Myometrial cell (primary cell): ENCODE measurements at places on chromosomes 3 and 15. TPM values are rescaled to one million over a fixed set of nuclear protein-coding genes. Genes with fewer than 3 reads are reported as not detected.

SLC22A14 gene
- total RNA-seq: not detected in 2 replicates

SPINK8 gene
- total RNA-seq: not detected in 2 replicates

SPATA12 gene
- total RNA-seq: not detected in 2 replicates

FOXL2 gene
- 25.9 and 28.3 TPM in 2 replicates for total RNA-seq

THAP10 gene
- 6.6 and 6.9 TPM in 2 replicates for total RNA-seq

U2SURP gene
- 40.4 and 45.4 TPM in 2 replicates for total RNA-seq

CSK gene
- total RNA-seq: 22.2 and 26.6 TPM in 2 replicates
